ENCODE measurements at places on chromosomes 13 and 19.

DNA sequence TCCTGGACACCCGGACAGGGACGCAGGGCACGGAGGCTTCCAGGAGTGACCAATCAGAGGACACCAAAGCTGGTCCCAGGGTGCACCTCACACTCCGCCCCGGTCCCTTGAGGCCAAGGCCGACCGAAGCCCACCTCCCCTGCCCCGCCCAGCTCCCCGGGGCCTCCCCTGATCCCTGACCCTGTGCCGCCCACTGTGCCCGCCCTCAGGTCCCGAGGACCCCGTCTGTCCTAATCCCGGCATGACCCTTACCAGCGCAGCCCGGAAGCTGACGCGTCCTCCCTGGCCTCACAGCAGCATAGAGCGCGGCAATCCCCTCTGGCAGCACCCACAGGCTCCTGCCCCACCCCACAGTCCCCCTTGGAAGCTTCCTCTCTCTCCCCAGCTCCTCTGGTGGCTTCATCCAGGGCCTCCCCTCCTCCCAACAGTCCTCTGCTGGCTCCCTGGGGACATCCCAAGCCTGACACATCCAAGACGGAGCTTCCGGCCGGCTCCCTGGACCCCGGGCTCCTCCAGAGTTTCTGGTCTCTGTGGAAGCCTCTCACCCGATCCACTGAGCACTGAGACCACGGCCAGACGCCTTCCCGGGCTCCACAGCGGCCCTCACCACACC lies 7.4 kb upstream of the CDC34 start:
- DNase-seq = no peak

- no peak for DNase-seq
These were observed 26.8 kb downstream of the ZNF627 start for GRCh38 chr19:11624069-11624463.

- no peak for DNase-seq
These were observed 199.6 kb downstream of the UQCRFS1 start for GRCh38 chr19:29013325-29013724.

DNA sequence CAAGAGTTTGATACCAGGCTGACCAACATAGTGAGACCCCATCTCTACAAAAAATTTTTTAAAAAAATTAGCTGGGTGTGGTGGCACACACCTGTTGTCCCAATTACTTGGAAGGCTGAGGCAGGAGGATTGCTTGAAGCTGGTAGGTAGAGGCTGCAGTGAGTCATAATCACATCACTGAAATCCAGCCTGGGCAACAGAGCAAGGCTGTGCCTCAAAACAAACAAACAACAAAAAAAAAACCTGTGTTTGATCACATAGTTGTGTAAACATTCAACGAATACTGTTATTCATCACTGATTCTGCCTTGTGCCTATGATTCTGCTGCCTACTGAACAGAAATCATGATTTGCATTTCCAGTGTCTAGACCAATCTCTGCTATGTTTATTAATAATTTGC lies 134.0 kb downstream of the TBC1D4 start:
- DNase-seq = no peak

GRCh38 chr13:90302107-90302506 lies 1045.4 kb upstream of the MIR17HG start:
- no peak for DNase-seq

DNA sequence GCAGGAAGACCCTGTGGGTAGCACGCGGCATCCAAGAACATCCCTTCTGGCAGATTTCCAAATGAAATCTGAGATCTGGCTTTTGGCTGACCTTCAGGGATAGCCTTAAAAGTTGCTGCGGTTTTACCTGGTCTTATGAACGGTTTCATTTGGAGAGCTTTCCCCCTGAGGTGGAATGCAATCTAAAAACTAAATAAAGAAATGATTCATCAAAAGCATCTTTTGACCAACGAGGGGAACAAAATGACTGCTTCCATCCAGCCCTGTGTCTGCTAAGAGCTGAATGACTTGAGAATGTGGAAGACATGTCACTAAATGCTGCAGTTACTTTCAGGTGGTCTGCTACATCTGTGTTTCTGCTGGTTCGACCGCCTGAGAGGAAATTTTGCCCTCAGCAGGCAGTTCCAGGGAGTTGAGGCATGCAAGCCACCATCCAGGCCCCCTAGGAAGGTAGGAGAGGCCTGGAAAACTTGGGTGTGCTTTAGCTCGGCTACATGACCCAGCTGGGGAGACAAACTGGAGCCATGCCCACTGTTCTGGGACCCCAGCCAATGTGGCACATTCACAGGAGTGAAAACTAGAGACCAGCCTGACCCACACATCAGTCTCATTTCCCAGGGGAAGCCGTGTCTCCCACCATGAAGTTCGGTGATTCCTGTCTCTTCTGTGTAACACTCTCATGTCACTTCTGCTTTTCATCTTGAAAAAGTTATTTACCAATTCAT lies 175.1 kb upstream of the KL start:
- DNase-seq = no peak

DNA sequence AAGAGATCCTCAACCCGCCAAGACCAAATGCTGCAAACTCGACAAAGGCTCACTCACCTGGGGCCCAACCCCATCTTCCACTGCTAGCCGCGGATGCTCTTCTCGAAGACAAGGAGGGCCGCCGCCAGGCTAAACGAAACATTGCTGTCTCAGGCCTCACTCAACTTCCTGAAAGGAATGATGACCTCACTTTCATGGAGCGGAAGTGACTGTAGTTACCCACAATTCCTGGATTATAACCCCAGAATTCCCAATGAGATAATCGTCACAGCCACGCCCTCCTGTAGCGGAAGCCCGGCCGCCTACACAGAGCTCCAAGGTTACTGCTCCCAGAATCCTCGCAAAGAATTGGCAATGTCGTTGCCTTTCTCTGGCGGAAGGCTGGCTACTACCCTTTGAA lies 10.5 kb upstream of the ZNF112 start:
- no peak for DNase-seq

- DNase-seq = no peak
These were observed 105.0 kb upstream of the C1QTNF9B start for GRCh38 chr13:24002206-24002815.

GRCh38 chr19:54523403-54523802 lies 20.8 kb downstream of the LAIR2 start:
- DNase-seq = no peak
